ENCODE measurements at places on chromosomes 11 and 22. TPM values are rescaled to one million over a fixed set of nuclear protein-coding genes. Genes with fewer than 3 reads are reported as not detected.

Gene OR51E2
- total RNA-seq = not detected

Gene IL10RA
- 0.07 TPM for total RNA-seq

Gene GAS2
- 0.52 TPM for total RNA-seq

Gene HBG2
- not detected for total RNA-seq

Gene MPST
- total RNA-seq = 79.1 TPM

Gene LRRC75B
- total RNA-seq = 9.0 TPM

Gene SPDYC
- total RNA-seq = not detected

Gene PTPN5
- 0.06 TPM for total RNA-seq

Gene TMEM191C
- total RNA-seq = 0.66 TPM

Gene TH
- 0.06 TPM for total RNA-seq

Gene GGTLC3
- total RNA-seq = not detected

Gene CALCA
- total RNA-seq = not detected

Gene PTPRCAP
- total RNA-seq = 0.34 TPM

Gene C1QTNF4
- 0.09 TPM for total RNA-seq

Gene CSF2RB
- total RNA-seq = not detected

Gene CLMP
- 25.5 TPM for total RNA-seq

Gene RTN4R
- 15.5 TPM for total RNA-seq

Gene LMO1
- total RNA-seq = 3.7 TPM

Gene CATSPER1
- total RNA-seq = 1.2 TPM

Gene CCDC81
- 0.21 TPM for total RNA-seq

Gene TPBGL
- total RNA-seq = 0.17 TPM

Gene KRTAP5-6
- total RNA-seq = not detected

Gene PCSK7
- total RNA-seq = 15.8 TPM

Gene CSNK2A3
- total RNA-seq = 1.7 TPM

Gene CRYBA4
- total RNA-seq = not detected

Gene LRRC56
- 1.0 TPM for total RNA-seq

Gene SMIM35
- total RNA-seq = not detected
